ENCODE measurements at places on chromosomes 3 and 15.

- no peak for DNase-seq
Observed at GRCh38 chr15:77513226-77513625, 92.5 kb downstream of the HMG20A start.

DNA sequence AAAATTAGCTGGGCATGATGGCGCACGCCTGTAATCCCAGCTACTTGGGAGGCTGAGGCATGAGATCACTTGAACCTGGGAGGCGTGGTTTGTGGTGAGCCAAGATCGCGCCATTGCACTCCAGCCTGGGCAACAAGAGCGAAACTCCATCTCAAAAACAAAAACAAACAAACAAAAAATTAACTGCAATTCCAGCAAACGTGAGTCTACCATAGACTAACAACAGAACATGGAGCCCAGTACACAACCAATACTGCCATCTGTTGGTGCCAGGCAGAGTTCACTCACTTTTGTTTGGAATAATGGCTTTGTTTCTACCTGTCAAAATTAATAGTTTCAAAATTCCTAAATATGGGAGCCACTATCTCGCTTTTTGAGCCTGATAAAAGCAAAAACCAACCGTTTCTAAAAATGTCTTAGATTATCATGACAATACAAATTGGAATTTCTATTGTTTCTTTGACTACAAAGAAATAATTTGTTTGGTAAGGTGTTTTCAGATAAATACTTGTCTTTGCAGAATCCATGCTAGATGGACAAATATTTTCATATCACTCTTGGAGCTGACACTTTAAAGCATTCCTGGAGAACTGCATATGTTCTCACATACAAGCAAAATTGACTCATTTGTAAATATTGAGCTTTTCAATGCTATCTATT is 45.0 kb downstream of the GPR176 start:
- peak; percentile 14 for DNase-seq

- DNase-seq, result no peak
Observed at GRCh38 chr3:73786321-73786807, 161.6 kb upstream of the PDZRN3 start.

DNA sequence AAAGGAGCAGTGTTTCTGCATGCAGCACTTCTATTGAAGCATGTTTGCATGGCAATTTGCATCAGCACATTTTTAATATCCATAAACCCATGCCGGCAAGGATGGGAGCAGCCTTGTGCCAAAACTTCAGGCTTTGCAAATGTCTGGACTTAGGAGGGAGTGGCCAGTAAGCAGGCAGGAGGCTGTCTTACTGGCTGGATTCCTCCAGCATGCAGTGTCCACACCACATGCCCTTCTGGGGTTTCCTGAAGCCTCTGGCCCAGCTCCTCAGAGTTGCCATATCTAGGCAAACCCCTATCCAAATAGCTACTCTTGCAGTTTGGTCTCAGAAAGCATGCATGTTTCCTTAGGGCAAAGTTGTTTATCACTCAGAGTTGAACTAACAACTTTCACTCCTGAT is 139.1 kb upstream of the MRPS22 start:
- no peak for DNase-seq

DNA sequence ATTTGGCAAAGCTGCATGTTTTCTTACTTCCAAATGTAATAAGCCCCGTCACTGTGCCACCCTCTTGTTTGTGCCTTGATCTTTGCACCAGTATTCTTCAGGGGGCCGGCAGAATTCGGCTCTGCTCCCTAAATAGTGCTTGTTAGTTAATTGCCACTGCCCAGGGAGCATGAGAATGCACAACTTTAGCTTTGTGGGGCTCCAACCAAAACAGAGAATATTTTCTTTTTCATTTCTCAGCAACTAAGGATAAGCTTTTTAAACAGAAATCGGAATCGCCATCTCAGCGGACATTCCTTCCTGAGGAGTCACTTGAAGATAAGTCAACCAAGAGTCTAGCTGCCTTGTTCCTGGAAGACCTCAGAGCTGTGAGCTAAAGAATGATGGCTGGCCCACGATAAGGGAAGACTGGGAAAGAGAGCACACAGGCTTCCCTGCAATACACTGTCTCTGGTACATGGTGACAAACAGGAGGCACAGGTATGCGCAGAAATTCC is 106.0 kb downstream of the LRIG1 start:
- DNase-seq, result no peak

DNA sequence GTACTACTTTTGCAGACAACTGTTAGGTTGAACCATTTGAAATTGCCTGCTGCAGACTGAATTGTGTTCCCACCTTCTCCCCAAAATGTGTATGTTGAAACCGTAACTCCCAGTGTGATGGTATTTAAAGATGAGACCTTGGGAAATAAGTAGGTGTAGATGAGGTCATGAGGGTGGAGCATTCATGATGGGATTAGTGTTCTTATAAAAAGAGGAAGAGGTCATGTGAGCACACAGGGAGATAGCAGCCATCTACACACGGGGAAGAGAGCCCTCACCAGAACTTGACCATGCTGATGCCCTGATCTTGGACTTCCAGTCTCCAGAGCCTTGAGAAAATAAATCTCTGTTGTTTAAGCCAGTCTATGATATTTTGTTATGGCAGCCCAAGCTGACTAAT is 17.4 kb upstream of the FHIT start:
- no peak for DNase-seq

GRCh38 chr15:22810853-22811338 is 24.5 kb downstream of the NIPA1 start:
- no peak for DNase-seq

GRCh38 chr3:50525987-50526386 is 22.6 kb upstream of the CACNA2D2 start:
- DNase-seq, result no peak

DNA sequence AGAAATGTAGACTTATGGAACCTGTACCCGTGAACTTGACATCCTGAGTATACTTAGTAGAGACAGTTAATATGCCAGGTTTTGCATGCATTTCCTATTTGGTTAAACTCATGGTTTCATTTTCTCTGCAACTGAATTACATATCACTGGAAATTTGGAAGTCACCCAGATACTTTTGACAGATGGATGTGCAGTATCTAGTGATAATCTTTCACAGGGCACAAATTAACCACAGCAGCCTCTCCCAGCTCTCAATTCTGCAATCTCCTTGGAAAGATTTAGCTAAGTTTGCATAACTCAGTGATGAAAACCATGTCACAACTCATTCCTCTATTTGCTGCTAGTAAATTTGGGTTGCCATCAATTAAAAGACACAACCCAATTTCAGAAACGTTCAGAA is 162.3 kb upstream of the TPM1 start:
- no peak for DNase-seq

- no peak for DNase-seq
Observed at GRCh38 chr3:189339996-189340395, 168.2 kb downstream of the TPRG1 start.

DNA sequence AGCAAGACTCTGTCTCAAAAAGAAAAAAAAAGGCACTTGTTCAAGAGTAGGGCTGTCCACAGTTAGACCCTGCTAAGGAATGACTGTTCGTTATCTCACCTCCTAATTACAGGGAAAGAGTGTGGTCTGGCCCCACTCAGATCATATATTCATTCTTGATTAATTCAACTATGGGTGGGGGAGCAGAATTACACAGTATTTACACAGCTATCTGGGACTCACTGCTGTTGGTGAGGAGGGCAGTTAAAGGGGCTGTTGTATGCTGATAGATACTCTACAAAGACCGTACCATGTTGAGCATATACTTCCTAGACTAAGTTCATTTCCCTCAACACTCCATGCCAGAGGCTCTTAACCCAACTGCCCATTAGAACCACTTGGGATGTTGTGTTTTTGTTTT is 3.8 kb upstream of the ZNF620 start:
- DNase-seq, result no peak

DNA sequence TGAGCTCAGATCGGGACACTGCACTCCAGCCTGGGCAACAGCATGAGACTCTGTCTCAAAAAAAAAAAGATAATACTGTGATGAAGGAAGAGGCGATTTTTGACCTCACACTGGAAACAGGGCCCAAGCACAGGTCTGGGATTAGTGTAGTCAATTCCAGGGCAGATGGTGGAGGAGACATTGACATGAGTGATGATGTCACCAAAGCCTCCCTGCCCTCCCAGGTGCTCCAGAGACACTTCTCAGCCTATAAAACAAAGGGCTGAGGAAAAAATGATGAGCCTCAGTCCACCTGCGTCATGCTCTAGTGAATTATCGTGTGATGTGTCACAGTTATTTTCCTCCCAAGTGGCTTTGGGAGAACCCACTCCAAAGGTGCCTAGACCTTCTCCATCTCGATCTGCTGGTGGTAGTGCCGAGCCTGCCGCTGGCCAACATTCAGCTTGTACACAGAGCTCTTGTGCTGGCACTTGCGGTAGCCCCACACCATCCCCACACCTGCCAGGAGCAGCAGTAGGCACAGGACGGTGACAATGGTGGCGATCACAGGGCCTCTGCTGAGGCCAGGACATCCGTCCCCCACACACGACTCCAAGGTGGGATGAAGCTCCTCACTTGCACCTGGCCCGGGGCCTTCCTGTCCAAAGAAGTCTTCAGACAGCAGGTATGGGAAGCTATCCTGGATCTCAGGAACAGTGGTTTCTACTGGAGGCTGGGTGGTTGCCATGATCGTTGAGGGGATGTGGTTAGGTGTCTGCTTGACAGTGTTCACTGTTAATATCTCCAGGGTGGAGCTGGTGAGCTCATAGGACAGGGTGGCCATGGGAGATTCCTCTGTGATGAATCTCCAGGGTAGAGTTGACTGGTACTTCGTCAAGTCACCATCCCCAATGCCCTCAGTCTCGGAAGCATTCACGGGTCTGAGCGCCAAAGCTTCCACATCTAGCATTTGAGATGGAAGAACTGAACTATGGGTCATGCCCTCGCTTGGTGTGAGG is 38.8 kb downstream of the CRTAP start:
- no peak for DNase-seq
